ENCODE measurements at places on chromosomes 6 and 20.

GRCh38 chr20:38220587-38221118 lies 39.9 kb downstream of the KIAA1755 start:
- no peak for DNase-seq

DNA sequence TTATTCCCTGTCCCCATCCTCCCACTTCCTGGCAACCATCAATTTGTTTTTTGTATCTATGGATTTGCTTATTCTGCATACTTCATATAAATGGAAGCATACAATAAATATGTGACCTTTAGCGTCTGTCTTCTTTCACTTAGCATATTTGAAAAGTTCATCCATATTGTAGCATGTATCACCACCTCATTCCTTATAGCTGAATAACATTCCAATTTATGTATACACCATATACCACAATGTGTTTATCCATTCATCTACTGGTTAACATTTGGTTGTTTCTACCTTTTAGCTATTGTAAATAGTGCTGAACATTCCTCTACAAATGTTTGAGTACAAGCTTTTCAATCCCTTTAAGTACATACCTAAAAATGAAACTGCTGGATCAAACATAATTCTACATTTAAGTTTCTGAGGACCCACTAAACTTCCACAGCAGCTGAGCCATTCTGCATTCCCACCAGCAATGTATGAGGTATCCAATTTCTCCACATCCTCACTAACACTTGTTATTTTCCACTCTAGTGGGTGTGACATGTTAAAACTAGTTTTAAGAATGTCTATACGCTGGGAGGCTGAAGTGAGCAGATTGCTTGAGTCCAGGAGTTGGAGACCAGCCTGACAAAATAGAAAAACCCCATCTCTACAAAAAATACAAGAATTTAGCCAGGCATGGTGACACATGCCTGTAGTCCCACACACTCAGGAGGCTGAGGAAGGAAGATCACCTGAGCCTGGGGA lies 32.9 kb downstream of the NUDT3 start:
- DNase-seq = no peak

DNA sequence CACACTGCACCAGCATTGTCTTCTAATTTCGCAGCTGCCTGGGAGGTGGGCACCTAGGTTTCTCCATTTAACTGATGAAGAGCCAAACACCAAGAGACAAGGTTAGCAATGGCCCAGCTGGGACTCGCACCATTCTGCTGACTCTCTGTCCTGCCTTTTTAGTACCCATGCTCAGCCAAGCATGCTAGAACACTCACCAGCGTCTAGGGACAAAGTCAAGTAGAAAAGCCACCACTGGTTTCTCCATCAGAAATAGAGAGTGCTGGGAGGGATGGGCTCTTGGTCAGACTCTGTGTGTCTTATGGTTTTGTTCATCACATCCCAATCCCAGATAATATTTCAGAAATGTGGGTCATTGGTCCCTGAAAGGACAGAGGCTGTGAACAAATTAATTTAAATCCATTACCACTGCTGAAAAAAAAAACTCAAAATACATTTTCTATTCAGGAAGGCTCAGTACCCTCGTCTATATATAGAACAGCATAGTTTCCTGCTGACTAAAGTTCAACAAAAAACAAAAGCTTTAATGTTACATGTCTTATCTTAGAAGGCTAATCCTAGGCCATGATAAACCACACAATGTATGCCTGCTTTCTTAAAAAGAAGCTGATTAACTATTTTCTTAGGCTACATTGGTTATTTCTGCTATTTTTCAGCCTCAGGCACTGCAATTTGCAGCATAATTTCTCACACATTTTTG lies 111.0 kb downstream of the TBC1D7 start:
- DNase-seq = no peak

- DNase-seq = no peak
These were observed 12.1 kb downstream of the MAVS start for GRCh38 chr20:3858689-3859088.

DNA sequence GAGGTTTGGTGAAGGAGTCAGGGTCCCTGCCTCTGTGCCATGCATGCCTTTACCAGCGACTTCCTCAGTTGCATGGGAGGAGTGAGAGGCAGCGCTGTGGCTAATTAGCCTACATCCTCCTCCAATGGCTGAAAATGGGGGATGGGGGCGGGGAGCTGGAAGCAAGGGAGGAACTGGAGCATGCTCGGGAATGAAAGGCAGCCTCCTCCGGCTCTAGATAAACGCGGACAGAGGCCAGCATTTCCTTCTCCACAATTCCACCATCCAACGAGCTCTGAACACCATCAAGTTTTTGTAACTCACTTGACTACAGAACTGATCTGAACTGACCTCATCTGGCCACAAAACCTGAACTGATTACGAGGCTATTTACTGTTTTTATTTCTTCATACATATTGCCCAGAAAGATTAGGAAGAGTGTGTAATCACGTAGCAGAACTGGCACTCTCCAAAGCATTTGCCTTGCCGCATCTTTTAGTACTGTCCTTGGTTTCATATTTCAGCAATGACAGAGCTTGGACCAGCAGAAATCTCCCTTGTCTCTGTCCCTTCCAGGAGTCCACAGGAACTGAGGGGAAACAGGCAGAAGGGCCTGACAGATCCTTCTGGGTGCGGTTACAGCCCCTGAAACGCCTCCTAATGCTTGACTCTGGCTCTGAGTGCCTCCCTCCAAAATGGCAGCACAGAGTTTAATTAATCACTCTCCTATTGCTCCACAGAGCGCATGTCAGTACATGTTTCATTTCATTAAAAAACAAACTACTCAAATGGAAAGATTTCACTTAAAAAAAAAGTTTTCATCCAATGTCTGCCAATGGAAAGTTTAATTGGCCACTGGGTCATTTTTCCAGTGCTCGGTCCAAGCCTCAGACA lies 58.2 kb upstream of the TRAF3IP2 start:
- DNase-seq = no peak

DNA sequence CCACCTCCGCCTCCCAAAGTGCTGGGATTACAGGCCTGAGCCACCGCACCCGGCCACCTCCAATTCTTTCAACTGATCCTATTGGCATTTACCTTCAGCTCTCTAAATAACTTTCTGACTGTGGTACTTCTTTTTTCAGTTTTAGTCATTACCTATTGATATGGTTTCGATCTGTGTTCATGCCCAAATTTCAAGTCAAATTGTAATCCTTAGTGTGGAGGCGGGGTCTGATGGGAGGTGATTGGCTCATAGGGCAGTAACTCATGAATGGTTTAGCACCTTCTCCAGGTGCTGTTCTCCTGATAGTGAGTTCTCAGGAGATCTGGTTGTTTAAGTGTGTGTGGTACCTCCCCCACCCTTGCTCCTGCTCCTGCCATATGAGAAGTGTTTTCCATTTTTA lies 140.9 kb downstream of the LPA start:
- DNase-seq = no peak

GRCh38 chr6:158207422-158207788 lies 39.3 kb downstream of the GTF2H5 start:
- DNase-seq = no peak

DNA sequence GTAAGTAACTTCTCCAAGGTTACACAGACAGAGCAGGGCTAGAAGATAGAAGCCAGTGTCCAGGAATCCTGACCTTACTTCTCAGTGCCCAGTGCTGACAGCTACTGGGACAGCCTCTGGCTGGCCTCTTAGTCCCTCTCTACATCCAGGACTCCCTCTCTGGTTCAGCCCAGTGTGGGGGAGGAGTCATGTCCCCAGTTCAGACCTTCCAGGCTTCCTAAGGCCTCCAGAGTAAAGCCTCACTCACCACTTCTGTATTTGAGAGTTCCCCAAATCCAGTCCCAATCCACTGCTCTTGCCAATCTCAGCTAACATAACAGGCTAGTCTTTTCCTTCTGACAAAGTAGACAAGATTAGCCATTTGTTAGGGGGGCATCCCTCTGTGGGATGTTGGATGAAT lies 36.9 kb upstream of the EPB41L1 start:
- DNase-seq = no peak

GRCh38 chr6:70289299-70289698 lies 13.6 kb downstream of the COL9A1 start:
- DNase-seq = no peak

DNA sequence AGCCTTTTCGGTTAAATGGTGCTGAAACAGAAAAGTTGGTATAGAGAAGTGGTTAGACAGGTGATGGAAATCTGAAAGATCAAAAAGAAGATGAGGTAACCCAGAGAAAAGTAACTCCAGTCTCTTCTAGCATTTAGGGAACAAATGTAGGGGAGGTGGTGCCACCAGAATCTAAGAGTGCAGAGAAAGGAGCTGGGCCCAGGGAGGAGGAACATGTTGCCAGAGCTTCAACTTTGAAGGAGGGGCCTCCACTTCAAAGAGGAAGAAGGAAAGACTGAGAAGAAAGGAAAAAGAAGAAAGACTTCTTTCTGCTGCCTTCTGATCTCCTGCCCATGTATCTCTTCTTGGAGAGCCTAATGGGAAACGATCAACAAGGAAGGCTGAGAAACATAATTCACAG lies 23.5 kb upstream of the ATRN start:
- DNase-seq = no peak

DNA sequence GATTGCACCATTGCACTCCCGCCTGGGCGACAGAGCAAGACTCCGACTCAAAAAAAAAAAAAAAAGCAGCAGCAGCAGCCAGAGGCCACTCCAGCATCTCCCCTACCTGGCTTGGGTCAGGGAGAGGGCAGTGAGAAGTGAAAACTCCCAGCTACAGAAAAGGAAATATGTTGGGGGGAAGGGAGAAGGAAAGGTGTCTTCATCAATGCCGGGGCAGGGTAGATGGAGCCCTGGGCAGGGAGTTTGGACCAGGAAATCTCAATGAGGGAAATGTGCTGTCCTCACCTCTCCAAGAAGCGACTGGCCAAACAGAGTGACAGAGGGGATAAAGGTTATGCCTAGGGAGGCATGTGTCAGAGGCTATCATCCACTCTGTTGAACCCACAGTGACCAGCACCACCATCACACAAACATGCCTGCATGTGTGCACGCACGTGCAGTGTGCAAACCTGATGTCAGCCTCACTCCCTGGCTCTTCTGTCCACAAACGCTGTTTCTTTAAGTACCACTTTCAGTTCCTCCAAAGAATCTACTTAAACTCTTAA lies 887 bp upstream of the AIF1 start:
- DNase-seq = no peak

GRCh38 chr20:4864311-4864752 lies 137.0 kb downstream of the SLC23A2 start:
- DNase-seq = peak; percentile 15

GRCh38 chr20:8162610-8163009 lies 30.5 kb downstream of the PLCB1 start:
- DNase-seq = no peak

- no peak for DNase-seq
These were observed 40.4 kb downstream of the GNAS-AS1 start for GRCh38 chr20:58810116-58810878.

GRCh38 chr6:66481216-66481615 lies 774.2 kb upstream of the EYS start:
- no peak for DNase-seq

GRCh38 chr6:152271776-152272464 lies 365.2 kb downstream of the SYNE1 start:
- DNase-seq = no peak

GRCh38 chr6:150208611-150209352 lies 65.9 kb downstream of the PPP1R14C start:
- DNase-seq = peak; percentile 80

- no peak for DNase-seq
These were observed 111.9 kb downstream of the TBC1D7 start for GRCh38 chr6:13216236-13217014.

DNA sequence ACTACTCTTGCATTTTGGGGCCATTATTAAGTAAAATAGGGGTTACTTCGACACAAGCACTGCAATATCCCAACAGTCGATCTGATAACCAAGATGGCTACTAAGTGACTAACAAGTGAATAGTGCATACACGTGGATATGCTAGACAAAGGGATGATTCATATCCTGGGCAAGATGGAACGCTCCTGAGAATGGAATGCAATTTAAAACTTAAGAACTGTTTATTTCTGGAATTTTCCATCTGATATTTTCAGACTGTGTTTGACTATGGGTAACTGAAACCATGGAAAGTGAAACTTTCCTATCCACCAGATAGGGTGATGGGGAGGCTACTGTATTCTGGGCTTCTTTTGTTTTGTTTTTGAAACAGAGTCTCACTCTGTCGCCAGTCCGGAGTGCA lies 66.5 kb downstream of the ILRUN start:
- no peak for DNase-seq

GRCh38 chr6:158698931-158699330 lies 49.1 kb downstream of the SYTL3 start:
- no peak for DNase-seq

- no peak for DNase-seq
These were observed 483.1 kb upstream of the JAG1 start for GRCh38 chr20:11156922-11157321.

DNA sequence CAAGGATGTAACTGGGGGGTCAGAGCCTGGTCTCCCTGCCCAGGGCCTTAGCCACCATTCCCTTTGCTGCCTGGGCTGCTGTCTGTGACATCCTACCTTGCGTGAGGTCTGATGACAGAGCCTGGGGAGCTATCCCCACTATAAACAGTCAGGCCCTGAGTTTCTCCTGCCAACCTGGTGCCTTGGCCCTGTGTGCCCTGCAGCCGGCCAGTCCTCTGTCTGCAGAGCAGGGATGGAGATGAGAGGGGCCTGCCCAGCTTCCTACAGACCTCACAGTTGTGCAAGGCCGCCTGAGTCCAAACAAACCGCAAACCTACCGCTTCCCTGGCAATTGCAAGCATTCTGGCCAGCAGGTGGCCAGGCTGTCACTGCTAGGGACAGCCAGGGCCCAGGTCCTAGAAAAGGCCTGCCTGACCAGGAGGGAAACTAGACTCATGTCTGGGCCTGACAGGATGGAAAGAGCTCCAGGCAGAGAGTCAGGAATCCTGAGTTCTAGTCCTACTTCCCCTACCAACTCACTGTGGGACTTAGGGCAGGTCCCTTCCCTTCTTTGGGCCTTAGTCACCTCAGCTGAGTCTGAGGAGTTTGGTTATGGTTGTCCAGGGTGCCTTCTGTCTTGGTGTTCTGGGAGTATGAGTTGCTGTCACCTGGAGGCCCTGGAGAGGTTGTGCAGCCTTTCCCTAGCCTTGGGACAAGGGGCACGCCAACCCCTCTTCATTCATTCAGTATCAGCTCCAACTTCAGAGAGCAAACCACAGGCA lies 86.2 kb downstream of the VEGFA start:
- DNase-seq = no peak

GRCh38 chr6:88748141-88748540 lies 215.3 kb downstream of the RNGTT start:
- no peak for DNase-seq

DNA sequence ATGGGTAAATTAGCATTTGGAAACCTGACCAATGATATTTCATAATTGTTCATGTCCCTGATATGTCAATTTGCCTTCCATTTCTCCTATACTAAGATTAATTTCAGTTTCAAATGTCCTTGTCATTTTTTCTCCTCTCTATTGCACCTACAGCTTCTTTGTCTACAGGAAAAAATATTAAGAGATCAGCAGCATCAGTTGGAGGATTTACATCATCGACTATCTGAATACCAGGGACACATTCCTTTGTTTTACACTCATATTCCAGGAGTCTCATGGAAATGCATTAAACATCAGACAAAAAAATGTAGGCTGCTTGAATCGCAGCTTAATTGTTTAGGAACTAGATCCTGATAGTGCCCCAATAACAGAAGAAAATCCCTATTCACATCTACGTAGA lies 188.2 kb downstream of the PRKN start:
- no peak for DNase-seq

- no peak for DNase-seq
These were observed 8.8 kb downstream of the KCNQ2 start for GRCh38 chr20:63463400-63464288.

- no peak for DNase-seq
These were observed 3.9 kb downstream of the FKBP1A start for GRCh38 chr20:1388741-1389483.

All from NCI-H774 (cell line).